ENCODE measurements at places on chromosomes 7 and 10.

DNA sequence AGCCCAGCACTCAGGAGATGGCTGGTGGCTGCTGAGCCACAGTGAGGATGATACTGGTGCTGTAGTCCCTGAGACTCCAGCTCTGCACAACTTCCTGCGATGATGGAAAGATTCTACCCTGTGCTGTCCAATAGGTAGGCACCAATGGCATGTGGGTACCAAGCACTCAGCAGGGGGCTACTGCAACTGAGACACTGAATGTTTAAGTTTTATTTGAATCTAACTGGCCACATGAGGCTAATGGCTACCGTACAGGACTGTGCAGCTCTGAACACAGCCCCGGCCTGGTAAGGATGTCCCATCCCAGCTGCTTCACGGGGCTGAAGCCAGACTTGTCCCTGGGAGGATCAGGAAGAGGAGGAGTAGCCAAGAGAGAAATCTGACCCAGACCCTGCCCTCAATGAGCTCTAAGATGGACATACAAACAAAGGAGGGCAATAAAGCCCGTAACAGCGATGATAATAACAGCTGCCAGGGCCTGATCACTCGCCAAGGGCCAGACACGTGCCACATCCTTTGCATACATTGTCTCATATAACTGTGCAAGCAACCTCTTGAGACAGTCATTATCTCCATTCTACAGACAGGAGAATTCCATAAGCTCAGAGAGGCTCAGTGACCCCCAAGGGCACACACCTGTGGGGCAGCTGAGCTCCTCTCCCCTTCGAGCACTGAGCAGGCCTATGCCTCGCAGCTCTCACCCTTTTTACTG, 3.8 kb downstream of the GPRIN2 start:
- no peak for DNase-seq

GRCh38 chr10:22137542-22137941, 80.3 kb downstream of the EBLN1 start:
- no peak for DNase-seq

DNA sequence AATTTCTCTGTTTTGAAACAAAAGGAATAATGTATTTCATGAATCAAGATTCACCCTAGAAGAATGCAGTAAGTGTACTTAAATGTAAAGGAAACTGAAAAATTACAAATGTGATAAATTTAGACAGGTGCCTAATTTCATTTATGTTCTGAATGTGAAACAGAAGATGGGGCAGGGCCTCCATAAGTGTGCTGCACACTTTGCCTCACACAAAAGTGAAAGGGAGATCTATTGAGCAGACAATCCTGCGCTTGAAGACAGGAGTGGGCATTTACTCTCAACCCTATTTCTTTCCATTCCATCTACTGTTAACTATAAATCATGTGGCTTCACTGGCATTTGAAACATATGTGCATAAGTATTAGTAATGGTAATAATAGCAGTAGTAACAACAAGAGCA, 36.2 kb downstream of the GNG11 start:
- no peak for DNase-seq

GRCh38 chr7:139068544-139069399, 32.9 kb upstream of the ZC3HAV1L start:
- no peak for DNase-seq

- no peak for DNase-seq
Measured at GRCh38 chr10:100614429-100615095, 78.8 kb downstream of the HIF1AN start.

Measured in stimulated activated CD8-positive, alpha-beta memory T cell treated with anti-CD3 and anti-CD28 coated beads, Interleukin-4, amount 100 ng/mL, for 4 hours (primary cell).